ENCODE measurements at places on chromosomes 1 and 21. TPM values are rescaled to one million over a fixed set of nuclear protein-coding genes. Genes with fewer than 3 reads are reported as not detected.

NTRK1 gene
- 3.5 TPM for total RNA-seq

GBP4 gene
- total RNA-seq, result 5.5 TPM

ORC1 gene
- total RNA-seq, result 0.46 TPM

LIN28A gene
- not detected for total RNA-seq

PAX7 gene
- total RNA-seq, result not detected

FAM151A gene
- total RNA-seq, result not detected

CFHR5 gene
- total RNA-seq, result not detected

PDZK1 gene
- 0.29 TPM for total RNA-seq

All from posterior vena cava (tissue), 2 donors.